Naive B cell (primary cell): ENCODE measurements at places on chromosomes 7 and 10. TPM values are rescaled to one million over a fixed set of nuclear protein-coding genes. Genes with fewer than 3 reads are reported as not detected.

- peak; percentile 85 for DNase-seq
These were observed at the start of gene REPIN1 for GRCh38 chr7:150368096-150368883. Gene REPIN1, plus strand, starts transcription at chr7:150368822. Its CDS starts 890 bp downstream, at chr7:150369712.

DNA sequence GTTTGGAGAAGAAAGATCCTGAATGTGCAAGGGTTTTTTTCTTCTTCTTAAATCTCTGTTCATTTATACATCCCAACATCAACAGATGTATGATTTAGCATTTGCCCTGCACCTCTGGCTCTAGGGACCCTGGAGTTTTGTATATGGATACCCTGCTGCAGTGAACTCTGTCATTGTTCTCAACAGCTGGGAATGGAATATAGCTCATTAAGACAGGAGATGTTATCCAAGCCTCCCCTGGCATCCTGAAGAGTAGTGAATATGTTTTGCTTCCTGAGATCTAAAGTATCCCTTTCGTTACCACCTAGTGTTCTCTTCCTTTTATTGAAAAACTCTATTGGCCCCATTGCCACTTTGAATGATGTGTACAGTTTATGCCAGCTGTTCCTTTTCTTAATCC, 275.9 kb downstream of the EXOC4 start:
- DNase-seq: no peak

GRCh38 chr10:122665946-122666345, 33.7 kb downstream of the C10orf120 start:
- DNase-seq: no peak

GRCh38 chr10:70688828-70689227, 16.5 kb downstream of the ADAMTS14 start:
- DNase-seq: no peak

DNA sequence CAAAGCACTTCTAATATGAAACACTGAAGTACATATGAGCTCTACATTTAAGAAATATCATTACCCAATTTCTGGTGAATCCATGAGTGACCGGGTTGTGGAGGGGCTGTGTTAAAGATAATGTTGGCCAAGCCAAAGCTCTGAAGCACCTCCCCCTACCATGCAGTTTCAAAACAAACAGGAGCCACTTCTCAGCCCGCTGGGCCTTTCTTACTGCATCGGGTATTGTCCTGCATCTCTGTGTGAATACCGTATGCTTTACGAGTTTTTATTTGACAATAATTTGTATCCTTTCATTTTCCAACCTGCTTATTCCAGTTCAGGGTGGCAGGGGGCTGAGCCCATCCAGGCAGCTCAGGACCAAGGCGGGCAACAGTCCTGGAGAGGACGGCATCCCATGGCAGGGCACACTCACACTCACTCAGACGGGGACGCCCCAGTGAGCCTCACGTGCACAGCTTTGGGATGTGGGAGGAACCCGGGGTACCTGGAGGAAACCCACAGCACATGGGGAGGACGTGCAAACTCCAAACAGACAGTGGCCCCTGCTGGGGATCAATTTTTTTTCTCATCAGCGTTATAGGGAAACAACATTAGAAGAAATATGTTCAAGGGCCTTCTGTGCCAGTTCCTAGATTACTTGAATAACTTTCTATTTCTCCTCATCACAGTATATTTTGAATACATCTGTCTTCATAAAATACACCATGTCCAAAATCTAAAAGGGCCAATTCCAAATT, 1.9 kb downstream of the RNF32 start:
- DNase-seq: no peak

- DNase-seq: no peak
These were observed 91.2 kb upstream of the PARD3 start for GRCh38 chr10:34906067-34906965.

GRCh38 chr7:1076184-1077072, 11.5 kb upstream of the GPER1 start:
- DNase-seq: no peak

The SLF2 gene
- polyA plus RNA-seq: 9.9 TPM

DNA sequence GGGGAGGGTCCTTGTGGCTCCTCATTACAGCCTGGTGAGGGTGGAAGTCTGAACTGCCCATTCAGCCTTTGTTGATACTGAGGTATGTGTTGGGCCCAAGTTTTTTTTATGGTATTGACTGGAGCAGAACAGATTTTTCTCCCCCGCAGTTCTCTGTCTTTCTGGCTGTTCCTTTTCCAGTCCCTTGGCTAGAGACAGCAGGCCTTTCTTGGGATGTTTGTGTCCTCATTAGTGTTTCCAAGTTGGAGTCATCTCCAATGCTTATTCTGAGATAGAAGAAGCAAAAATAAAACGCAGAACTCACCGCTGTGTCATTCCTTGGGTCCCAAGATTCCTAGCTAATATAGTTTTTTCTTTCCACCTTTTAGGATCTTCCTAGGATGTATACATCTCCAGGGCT, 193.3 kb downstream of the RAMP3 start:
- DNase-seq: no peak

- DNase-seq: no peak
These were observed 22.4 kb upstream of the IFIT2 start for GRCh38 chr10:89279421-89279869.

- no peak for DNase-seq
These were observed 139.2 kb upstream of the PRR15 start for GRCh38 chr7:29424295-29424983.

- DNase-seq: no peak
These were observed 176.3 kb downstream of the FANK1 start for GRCh38 chr10:126072622-126073021.

GRCh38 chr10:68561865-68562649, 1.9 kb downstream of the TET1 start:
- no peak for DNase-seq

The EBLN1 gene
- not detected for polyA plus RNA-seq

The CALU gene
- polyA plus RNA-seq: 29.6 TPM

- no peak for DNase-seq
These were observed 23.7 kb upstream of the TRPV6 start for GRCh38 chr7:142908921-142909890.

DNA sequence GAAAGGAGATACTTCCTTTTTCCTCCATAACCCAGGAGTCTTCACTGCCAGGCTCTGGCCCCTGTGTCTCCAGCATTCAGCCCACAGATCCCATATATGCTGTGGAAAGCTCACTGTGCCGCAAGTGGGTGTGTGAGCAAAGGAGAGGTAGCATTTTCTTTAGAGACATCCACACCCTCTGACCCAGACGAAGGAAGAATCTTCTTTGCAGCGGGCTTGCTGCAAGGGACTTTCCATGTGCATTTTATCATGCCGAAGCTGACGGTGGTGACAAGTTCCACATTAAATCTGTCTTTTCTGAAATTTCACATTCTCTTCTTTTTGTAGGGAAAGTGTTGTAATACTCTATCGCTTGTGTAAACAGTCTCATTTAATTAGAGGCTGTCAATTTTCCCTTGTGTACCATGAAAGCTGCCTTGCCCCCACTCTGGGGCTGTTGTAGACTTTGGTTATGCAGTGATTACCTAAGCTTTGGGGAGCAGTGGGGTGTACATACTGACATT, 409.5 kb downstream of the SUGCT start:
- no peak for DNase-seq

The MPP7 gene
- 3.6 TPM for polyA plus RNA-seq

The ACTR1A gene
- 66.6 TPM for polyA plus RNA-seq

DNA sequence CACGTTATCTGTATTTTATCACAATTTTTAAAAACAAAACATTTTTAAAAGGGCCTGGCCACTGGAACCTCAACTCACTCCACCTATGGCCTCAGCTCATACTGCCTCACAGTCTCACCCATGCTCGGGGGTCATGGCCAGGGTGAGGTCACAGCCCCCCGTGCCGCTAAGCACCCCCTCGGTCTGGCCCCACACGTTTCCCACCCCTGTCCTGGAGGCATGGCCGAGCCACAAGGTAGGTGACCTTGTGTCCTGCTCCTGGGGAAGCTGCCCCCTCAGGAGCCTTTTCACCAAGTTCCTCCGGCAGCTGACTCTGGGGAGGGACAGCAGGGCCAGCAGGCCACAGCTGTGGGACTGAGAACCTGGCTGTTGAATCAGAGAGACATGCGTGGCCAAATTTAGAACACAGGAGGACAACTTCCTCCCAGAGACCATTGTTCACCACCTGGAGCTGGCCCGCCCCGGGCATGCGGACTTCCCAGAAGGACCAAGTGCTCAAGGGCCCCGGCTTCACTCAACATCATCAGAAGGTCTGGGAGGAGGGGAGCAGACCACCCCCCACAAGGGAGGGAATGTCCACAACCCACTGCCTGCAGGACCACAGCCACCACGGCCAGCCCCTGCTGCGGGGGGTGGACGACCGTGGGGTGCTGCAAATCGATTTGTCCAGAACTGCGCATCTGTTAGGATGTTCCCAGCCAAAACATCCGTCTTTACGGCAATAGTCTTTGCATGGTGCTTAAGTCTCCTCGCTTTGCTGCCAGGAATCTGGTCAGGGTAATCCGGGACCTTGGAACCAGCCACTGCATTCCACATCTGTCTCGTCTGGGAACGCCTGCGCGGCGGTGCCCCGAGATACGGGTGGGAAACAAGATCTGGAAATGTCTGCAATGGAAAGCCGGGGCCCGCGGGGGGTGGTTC, 48.6 kb upstream of the PDGFA start:
- DNase-seq: no peak

DNA sequence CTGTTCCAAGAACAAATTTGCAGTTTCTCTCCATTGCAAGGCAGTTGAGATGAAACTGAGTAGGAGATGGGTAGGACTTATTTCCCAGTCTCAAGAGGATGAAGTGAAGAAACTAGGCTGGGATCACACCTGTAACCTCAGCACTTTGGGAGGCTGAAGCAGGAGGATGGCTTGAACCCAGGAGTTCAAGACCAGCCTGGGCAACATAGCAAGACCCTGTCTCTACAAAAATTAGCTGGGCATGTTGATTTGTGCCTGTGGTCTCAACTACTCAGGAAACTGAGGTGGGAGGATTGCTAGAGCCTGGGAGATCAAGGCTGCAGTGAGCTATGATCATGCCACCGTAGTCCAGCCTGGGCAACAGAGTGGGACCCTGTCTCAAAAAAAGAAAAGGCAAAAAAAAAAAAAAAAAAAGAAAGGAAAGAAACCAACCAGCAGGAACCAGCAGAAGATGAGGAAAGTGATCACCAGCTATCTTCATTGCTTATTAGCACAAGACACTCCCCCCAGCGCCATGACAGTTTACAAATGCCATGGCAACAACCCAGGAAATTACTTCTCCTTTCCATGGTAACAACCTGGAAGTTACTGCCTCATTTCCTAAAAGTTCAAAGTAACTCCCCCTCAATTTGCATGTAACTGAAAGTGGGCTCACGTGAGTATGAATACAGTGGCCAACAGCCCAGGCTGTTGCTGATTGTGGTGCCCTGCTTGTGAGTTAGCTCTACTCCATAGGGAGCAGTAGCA, 18.3 kb upstream of the ST8SIA6 start:
- no peak for DNase-seq

The EVX1 gene
- polyA plus RNA-seq: not detected

The FRAT2 gene
- polyA plus RNA-seq: 17.3 TPM

The H2BK1 gene
- polyA plus RNA-seq: not detected

- DNase-seq: no peak
These were observed 336.3 kb downstream of the PPP1R3A start for GRCh38 chr7:113582471-113582870.

- DNase-seq: no peak
These were observed 9.9 kb upstream of the GSAP start for GRCh38 chr7:77426052-77426404.

GRCh38 chr7:28169230-28169629, 11.4 kb downstream of the JAZF1 start:
- no peak for DNase-seq

DNA sequence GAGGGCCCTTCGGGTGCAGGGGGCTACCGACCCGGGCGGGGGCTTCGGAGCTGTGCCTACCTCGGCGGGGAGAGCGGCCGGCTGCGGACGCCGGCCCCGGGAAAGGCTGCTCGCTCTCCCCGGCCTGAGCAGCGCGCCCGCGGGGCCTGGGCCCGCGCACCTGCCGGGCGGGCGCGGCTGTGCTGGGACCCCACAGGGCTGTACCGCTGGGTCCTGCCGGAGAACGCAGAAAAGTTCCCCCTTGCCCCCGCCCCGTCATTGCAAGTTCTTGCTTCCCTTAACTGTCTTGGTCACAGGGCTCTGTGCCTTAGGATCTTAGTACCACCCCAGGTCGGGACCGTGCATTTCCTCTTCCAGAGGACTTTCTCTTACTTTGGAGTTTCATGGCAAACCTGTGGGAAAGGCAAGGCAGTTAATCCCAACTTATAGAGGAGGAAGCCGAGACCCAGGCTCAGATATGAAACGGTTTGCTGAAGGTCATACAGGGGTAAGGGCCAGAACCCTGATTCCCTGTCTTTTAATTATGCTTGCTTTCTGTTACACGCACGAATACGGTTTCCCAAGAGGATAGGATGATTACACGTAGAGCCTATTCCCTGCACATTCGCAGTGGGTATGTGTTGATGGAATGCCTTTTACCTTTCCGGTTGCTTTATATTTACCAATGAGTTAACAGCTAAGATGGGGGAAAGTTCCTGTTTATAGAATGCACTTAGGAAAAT, 652 bp downstream of the PCGF5 start:
- peak; percentile 52 for DNase-seq

DNA sequence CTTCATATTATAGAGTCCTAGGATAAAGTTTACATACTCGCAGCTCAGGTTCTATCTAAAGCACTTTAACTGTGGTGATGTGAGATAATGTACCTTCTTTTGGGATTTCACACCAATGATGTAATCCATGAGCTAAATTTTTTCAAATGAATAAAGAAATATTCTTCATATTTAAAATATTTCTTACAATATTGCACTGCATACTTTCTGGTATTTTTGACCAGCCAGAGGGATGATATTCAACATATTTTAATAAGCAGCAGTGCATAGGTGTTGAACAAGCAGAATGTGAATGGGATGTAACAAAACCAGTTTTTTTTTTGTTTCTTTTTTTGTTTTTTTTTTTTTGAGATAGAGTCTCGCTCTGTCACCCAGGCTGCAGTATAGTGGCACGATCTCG, 73.2 kb upstream of the TRIM24 start:
- no peak for DNase-seq

The GPRIN2 gene
- polyA plus RNA-seq: not detected

The UNCX gene
- polyA plus RNA-seq: not detected

- no peak for DNase-seq
These were observed 495.6 kb upstream of the KLF6 start for GRCh38 chr10:4280461-4281189.

- DNase-seq: peak; percentile 44
These were observed 52.5 kb downstream of the PRF1 start for GRCh38 chr10:70549962-70550458.
